Left kidney (tissue), 8 donors: ENCODE measurements at places on chromosomes 6 and 20.

- DNase-seq = no peak
These were observed 48.8 kb upstream of the CST5 start for GRCh38 chr20:23928353-23928752.

- peak; percentile 57 for DNase-seq
These were observed 216.2 kb downstream of the NFATC2 start for GRCh38 chr20:51326201-51326819.

GRCh38 chr6:15533379-15534026 lies 129.3 kb downstream of the DTNBP1 start:
- no peak for DNase-seq

DNA sequence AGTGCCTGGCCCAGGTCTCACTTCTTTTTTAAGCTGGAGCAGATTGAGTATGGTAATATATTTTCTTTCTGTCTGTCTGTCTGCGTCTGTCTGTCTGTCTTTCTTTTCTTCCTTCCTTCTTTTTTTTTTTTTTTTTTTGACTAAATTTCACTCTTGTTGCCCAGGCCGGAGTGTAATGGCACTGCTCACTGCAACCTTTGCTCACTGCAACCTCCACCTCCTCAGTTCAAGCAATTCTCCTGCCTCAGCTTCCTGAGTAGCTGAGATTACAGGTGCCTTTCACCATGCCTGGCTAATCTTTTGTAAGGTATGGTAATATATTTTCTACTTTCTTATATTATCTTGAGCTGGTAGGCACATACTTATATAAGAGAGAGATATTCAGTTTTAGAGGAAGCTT lies 196.3 kb upstream of the MARCKS start:
- no peak for DNase-seq

GRCh38 chr20:63432577-63433325 lies 39.7 kb downstream of the KCNQ2 start:
- DNase-seq = no peak

DNA sequence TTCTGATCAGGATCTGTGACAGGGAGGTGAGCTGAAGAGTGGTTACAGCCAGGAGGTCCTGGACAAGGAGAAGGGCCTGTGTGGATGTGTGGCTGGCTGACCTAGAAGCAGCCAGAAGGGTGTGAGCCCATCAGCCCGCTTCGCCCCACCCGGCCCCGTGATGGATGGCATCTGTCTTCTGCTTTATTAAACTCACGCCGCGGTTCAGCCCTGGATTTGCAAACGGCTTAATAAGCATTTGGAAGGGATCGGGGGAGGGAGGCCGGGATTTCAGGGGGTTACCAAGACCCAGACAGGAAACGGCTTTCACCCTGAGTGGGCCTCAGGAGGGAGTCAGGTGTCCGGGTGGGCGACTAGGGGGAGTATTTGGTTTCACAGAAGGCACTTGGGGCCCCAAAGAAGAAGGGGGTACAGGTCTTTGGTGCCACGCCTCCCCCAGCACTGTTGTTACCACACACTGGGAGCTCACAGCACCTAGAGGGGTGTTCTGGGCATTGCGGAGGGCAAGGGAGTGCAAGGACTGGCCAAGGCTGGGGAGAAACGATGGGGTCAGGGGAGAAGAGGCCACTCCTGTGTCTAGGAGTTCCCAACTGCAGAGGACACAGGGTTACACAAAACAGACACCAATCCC lies 53.8 kb upstream of the FOXP4 start:
- DNase-seq = no peak

GRCh38 chr6:130372786-130373185 lies 7.0 kb downstream of the TMEM200A start:
- DNase-seq = no peak

- no peak for DNase-seq
These were observed 221.8 kb downstream of the KIF16B start for GRCh38 chr20:16351415-16351814.

GRCh38 chr6:152503546-152503945 lies 133.6 kb downstream of the SYNE1 start:
- no peak for DNase-seq

- DNase-seq = no peak
These were observed 1.4 kb upstream of the FILIP1 start for GRCh38 chr6:75495011-75495410.
